ENCODE measurements at places on chromosomes 7 and 10. TPM values are rescaled to one million over a fixed set of nuclear protein-coding genes. Genes with fewer than 3 reads are reported as not detected.

GRCh38 chr10:31136930-31137885 lies 105.5 kb upstream of the ZNF438 start:
- peak; percentile 68 for DNase-seq

GRCh38 chr7:90846192-90846591 lies 250.1 kb downstream of the CDK14 start:
- DNase-seq: no peak

The KNDC1 gene
- total RNA-seq: 5.6 TPM

DNA sequence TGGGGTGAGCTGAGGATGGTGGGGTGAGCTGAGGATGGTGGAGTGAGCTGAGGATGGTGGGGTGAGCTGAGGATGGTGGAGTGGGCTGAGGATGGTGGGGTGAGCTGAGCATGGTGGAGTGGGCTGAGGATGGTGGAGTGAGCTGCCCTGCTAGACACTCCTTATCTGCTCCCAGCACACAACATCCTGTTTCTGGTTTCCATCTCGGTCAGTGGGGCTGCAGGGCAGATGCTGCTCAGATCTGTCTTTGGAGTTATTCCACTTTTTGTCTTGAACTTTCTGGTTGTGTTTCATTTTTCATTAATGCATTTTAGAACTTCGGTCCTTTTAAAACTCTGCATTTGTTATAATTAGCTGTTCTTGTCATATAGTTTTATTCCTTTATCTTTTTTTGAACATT lies 67.9 kb upstream of the ANTXRL start:
- no peak for DNase-seq

DNA sequence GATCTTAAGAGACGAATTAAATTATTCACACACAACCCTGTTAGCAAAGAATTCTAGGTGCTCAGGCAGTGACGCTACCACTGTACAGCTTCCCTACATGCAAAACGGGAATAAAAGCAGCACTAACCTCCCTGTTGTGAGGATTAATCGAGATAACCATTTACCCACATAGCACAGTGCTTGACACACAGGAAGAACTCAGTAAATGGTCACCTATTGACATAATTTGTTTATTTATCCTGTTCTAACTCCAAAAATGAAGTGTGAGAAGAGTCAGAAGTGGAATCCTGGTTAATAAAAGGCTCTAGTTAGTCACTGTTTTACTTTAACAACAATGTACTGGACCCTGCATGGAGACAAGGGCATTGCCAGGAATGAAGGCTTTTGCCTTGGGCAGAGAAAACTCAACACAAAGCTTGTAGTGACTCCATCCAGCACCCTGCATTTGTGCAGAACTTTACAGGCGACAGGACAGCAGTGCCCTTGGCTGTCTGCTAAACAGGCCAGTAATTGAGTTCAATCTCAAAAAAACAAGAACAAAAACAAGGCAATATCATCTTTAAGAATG lies 103.8 kb downstream of the SORBS1 start:
- DNase-seq: no peak

DNA sequence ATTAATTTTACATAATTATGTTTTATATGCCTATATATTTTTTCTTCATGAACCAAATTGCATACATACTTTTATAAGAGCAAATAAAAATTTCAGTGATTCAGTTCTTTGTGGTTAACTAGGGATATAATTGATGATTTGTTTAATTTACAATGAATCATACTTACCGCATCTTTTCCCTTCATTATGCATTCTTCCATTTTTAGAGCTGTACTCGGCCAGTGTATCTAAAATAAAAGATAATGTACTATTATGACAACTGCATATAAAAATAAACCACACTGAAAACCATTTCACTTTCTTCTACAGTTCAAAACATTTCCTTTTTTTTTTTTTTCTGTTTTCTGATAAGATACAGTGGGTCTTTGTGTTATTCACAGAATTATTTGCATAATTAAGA lies 179.9 kb downstream of the SEMA3E start:
- no peak for DNase-seq

DNA sequence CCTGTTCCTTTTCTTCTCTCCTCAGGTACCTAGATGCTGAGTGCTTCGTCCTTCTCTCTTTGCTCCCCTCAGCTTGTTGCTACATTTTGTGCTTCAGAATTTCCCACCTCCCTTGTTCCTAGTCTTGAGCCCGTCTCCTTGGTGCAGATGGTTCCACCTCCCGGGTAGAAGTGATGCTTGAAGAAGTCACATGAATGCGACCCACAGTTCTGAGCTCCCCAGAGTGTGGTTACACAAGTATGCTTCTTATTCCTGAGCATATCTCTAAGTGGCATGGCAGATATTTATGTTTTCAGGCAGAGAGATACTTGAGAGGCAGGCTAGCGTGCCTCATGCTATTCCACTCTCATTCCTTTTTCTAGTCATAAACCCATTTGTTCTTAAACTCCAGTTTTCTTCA lies 34.0 kb downstream of the INPP5F start:
- DNase-seq: peak; percentile 64

DNA sequence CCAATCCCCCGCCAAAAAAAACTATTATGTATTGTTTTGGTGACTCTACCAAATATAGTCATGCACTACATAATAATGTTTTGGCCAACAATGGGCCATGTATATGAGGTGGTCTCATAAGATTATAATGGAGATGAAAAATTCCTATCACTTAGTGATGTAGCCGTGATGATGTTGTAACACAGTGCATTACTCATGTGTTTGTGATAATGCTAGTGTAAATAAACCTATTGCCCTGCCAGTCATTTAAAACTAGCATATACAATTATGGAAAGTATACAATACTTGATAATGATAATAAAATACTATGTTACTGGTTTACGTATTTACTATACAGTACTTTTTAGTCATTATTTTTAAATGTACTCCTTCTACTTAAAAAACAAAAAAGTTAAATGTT lies 101.5 kb downstream of the SLC25A40 start:
- DNase-seq: no peak

- DNase-seq: no peak
Measured at GRCh38 chr7:4308205-4308590, 373.9 kb upstream of the FOXK1 start.

- peak; percentile 89 for DNase-seq
Measured at GRCh38 chr10:6409971-6410643, 170.0 kb downstream of the PRKCQ start.

GRCh38 chr7:150968734-150969372 lies 9.3 kb downstream of the KCNH2 start:
- DNase-seq: no peak

The KCTD7 gene
- total RNA-seq: 11.2 TPM

GRCh38 chr7:121302214-121302745 lies 26.5 kb upstream of the WNT16 start:
- no peak for DNase-seq

GRCh38 chr10:121797490-121797889 lies 130.3 kb downstream of the ATE1 start:
- DNase-seq: no peak

DNA sequence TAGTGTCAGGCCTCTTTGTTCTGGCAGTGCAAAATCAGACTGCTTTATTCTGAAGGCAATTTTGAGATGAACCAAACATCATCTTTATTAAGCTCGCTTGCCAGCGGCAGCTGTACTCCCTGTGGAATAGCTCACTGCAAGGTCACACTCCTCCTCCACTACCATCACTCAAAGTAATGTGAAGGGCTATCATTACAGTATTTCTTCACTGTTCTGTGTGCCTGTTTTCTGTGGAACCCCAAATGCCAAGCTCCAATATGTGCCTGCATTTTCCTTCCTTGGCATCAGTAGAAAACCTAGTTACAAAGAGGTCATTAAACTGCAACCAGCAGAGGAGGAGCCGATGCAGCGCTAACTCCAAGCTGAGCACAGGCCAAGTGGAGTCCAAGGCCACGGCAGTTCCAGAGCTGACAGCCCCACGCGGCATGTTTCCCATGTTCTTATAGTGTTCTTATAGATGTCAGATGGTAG lies 21.4 kb downstream of the BCCIP start:
- peak; percentile 14 for DNase-seq

The ADCY1 gene
- 0.32 TPM for total RNA-seq

DNA sequence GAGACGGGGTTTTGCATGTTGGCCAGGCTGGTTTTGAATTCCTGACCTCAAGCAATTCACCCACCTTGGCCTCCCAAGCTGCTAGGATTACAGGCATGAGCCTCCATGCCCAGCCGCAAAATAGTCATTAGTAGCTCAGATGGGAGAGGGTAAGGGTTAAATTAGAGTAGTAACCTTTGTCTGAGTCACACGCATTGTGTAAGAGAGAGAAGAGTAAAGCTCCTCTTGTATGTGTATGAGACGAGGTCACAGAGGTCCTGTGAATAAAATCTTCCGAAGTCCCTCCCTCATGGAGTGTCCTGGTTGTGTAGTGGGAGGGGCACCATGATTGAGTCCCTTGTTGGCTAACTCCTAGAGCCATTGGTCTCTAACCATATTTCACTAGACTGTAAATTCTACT lies 85.2 kb upstream of the CDC14C start:
- DNase-seq: no peak

The NRP1 gene
- total RNA-seq: 222 TPM

GRCh38 chr10:86954681-86955500 lies 2.5 kb downstream of the MMRN2 start:
- DNase-seq: no peak

DNA sequence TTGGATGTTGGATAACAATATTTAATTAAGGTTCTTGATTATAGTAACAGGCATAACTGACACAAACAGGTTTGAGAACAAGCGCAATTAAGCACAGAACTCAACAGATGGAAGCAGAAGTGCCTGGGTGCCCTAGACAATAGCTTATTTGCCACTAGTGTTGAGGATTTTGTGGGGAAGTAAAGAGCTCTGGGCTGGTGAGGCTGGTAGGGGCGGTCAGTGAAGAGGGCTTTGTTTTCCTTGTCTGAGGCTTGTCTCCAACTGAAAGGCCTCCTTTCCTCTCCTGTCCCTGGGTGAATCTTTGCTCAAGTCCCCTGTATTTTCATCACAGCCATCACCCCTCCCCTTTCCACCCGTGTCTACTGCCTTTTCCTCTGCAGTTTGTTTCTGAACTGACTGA lies 104.6 kb downstream of the KAT6B start:
- DNase-seq: no peak

- no peak for DNase-seq
Measured at GRCh38 chr7:133845005-133845404, 282.1 kb upstream of the LRGUK start.

- no peak for DNase-seq
Measured at GRCh38 chr7:53491051-53491450, 455.6 kb downstream of the POM121L12 start.

GRCh38 chr10:119407254-119407777 lies 135.2 kb downstream of the RGS10 start:
- no peak for DNase-seq

The PITX3 gene
- total RNA-seq: under 0.01 TPM

GRCh38 chr10:95169522-95169921 lies 24.5 kb upstream of the ACSM6 start:
- no peak for DNase-seq

The IL15RA gene
- 3.0 TPM for total RNA-seq

- no peak for DNase-seq
Measured at GRCh38 chr7:30040938-30041337, 12.7 kb downstream of the PLEKHA8 start.

DNA sequence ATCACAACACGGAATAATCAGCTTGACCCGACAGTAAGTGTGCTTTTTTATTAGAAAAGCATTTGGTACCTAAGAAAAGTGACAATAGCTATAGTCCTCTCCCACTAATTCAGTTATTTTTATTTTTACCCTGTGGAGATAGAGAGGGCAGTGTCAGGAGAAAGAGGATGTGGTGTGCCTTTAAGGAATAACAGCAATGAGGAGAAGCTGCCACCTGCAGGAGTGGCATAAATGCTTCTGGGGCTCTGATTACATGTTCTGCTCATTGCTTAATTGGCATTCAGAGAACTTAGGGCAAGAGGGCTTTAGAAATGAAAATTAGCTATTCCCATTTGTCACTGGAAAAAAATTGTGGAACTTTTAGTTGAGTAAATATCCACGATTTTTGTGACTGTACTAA lies 60.1 kb downstream of the DENND11 start:
- DNase-seq: no peak

- no peak for DNase-seq
Measured at GRCh38 chr7:116206141-116206540, 4.2 kb upstream of the TES start.

DNA sequence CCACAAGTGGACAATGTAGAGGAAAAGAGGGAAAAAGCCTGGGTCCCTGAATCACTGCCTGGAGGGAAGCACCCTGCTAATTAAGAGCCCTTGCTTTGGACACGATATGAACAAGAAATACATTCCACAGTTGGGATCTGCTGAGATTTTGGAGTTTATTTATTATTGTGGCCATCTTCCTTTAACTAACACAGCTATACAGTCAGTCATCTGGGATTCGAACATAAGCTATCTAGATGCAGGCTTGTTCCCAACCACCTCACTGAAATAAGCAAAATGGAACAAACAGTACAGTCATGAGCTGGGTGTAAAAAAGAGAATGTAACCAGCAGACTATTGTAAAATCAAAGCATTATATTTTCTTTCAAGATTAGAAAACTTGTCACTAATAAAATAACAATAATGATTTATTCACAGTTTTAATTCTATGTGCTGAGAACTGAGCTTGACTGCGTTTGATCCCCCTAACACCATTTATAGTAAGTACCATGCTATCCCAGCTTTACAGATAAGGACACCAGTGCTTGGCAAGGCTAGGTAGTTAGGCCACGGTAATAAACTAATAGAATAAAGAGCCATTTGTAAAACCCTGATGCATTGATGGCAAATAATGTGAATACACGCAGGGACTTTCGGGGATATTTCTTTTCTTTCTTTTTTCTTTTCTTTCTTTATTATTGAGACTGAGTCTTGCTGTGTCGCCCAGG lies 223.8 kb upstream of the KLF6 start:
- no peak for DNase-seq

- DNase-seq: no peak
Measured at GRCh38 chr10:128854963-128855362, 612.1 kb upstream of the MGMT start.

DNA sequence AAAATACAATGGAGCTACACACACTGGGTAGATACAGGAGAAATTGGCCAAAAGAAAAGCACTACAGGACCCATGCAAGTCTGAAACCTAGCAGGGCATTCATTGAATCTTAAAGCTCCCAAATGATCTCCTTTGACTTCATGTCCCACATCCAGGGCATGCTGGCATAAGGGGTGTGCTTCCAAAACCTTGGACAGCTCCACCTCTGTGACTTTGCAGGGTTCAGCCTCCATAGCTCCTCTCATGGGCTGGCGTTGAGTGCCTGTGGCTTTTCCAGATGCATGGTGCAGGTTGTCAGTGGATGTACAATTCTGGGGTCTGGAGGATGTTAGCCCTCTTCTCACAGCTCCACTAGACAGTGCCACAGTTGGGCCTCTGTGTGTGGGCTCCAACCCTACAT lies 626.3 kb upstream of the POT1 start:
- no peak for DNase-seq

The LRRC18 gene
- not detected for total RNA-seq

GRCh38 chr7:93165447-93165846 lies 17.3 kb upstream of the SAMD9L start:
- peak; percentile 25 for DNase-seq

- DNase-seq: no peak
Measured at GRCh38 chr7:28170701-28171100, 9.9 kb downstream of the JAZF1 start.
